ENCODE measurements at places on chromosomes 2 and 18.

DNA sequence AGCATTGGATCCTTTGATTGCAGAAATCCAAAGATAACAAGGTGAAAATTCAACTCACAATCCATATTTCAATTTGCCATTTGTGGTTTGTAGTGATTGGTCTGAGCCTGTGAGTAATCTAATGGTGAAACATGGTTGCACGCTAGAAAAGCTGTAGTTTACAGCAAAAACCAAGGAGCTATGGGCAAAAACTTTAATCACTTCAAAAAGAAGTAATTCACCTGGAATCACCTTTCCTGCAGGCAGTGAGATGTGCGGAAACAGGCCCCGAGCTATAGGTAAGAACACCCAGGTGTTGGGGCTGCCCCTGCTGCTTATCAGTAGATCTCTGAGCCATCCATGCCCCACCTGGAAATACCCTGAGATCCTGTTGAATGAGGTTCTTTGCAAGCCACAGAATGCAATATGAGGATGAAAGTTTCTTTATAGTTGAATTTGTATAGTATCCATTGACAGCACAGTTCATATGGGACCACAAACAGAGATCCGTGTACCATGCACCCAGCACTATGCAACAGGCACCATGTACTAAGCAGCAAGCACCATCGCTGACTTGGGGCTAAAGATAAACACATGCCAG is 208.2 kb downstream of the SPP2 start:
- no peak for DNase-seq

DNA sequence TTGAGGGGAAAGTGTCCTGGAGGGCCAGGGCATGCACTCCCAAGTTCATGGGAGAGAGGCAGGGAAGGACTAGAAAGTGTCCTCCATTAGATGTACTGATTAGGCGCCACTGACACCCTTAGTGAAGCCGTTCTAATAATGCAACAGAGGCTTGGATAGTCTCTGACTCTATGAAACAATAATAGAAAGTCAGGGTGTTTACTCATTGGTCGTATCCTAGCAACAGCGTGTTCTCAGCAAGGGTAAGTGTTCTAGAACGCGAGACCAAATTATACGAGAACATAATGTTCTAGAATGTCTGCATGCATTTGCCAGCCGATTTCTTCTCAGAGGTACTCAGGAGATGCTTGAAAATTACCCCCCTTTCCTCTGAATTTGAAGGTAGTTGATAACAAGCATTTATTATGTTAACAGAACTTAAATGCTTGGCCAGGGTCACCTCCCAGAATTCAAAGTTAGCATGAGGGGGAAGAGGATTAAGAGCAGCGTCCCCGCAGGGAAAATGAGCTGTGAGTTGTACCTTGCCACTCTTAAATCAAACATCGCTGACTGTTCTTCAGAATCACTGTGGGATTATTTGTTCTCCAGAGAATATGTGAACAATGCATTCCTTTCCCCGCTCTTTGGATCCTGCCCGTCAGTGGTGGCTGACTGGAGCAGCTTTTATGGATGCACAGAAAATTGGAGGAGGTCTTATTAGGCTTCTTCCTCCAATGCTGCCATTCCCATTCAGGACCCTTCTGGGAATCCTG is 33.7 kb upstream of the PDIA6 start:
- no peak for DNase-seq

- no peak for DNase-seq
Observed at GRCh38 chr18:47754311-47755101, 176.0 kb downstream of the SMAD2 start.

DNA sequence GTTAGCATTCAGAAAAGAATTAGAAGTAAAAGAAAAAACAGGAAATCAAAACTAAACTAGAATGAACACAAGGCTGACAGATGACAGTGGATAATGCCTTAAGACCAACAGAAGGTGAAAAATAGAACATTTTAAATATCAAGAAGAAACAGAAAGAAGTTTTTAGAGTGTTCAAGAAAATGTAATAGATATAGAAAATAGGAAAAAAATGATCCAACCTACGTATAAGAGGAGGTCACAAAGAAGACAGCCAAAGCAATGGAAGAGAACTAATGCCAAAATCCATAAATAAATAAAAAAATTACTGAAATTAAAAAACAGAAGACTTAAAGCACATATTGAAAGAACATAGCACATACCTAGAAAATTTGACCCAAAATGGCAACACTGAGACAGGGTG is 42.5 kb upstream of the EN1 start:
- no peak for DNase-seq

DNA sequence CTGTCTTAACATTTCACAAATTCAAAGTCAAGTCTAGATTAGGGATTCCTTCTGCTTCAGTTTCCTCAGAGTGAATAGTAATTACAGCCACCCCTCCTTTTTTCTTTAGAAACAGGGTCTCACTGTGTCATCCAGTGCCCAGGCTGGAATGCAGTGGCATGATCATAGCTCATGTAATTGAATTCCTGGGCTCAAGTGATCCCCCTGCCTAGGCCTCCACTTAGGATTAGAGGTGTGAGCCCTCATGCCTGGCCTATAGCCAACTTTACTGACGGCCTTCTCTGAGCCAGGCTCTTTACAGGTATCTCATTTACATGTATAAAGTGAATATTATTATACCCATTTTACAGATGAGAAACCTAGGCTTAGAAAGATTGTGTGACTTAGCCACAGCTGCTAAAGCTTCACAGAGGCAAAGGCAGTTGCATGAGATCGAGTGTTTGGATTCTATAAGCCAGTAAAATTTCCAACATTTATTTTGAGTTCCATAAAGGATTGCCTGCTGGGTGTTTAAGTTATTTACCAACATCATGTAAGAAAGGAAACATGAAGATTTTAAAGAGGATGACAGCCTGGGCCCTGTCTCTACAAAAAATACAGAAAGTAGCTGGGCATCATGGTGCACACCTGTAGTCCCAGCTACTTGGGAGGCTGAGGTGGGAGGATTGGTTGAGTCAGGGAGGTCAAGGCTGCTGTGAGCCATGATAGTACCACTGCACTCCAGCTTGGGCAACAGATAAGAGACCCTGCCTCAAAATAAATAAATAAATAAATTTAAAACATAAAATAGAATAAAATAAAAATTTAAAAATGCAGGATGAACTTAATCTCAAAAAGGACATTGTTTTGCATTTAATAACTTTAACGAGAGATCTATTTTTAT is 1.8 kb downstream of the ENOSF1 start:
- no peak for DNase-seq

DNA sequence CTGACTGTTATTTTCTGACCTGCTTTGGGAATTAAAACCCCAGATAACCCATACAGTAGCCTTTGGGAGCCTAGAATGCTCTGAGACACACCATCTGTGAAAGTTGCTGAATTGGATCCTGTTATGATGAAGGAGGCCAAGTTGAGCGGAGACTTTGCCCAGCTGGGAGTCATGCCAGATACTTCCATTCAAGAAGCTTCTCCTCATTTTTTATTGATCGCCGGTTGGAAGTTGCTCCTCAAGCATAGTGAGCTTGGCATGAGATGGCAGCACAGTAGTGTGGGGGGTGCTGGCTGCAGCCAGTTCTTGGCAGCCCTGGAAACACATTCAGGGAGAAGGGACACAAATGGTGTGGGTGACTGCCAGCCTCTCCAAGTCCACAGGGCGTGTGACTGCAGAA is 270.7 kb upstream of the NRP2 start:
- DNase-seq: no peak

- no peak for DNase-seq
Observed at GRCh38 chr2:120421830-120422175, 75.9 kb downstream of the INHBB start.

DNA sequence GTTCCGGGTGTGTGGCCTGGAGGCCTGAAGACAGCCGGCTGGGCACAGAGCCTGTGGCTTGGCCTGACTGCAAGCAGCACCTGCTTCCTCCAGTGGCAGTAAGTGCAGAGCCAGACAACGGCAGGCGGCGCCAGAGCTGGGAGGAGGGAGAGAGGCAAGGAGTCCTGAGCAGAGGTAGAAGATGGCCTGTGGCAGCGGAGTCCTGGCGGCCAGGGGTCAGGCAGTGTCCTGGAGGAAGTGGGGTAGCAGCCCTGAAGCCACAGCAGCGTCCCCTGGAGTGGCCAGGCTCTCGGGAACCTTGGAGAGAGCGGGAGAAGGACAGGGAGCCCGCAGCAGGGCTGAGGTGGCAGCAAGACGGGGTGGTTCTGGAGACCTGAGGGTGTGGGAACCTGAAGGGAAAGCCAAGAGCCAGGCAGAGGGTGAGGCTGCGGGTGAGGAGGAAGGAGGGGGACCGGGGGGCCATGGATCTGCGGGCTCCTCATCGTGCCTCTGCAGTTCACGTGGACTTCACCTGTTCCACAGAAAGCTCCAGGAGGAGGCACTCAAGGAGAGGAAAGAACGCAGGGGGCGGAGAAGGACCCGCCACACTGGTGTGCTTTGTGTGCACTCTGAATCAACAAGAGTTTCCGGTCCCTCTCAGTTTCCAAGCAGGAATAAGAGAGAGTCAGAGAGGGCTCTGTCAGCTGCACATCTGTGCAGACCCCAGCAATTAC is 85.9 kb downstream of the USP40 start:
- no peak for DNase-seq

DNA sequence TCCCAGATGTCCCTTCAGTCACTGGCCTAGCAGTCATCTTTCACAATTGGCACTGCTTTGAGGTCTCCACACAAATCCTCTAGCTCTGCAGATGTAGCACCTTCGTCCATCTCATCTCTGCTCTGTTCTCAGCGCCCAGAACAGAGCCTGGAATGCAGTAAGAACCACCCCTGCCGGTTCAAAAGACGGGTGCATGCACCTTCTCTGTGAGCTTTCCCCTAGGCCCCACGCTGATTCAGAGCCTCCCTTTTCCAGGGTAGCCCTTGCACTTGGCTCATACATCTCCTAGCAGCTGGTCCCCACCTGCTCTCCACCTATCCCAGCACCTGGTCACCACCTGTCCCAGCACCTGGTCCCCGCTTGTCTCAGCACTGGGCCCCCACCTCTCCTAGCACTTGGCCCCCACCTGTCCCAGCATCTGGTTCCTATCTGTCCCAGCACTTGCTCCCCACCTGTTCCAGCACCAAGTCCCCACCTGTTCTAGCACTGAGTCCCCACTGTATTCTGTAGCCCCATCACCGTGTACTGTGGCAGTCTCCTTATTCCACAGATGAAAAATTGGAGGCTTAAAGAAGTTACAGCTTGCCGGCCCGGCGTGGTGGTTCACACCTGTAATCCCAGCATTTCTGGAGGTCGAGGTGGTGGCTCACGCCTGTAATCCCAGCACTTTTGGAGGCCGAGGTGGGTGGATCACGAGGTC is 4.7 kb upstream of the KCNF1 start:
- DNase-seq: no peak

GRCh38 chr2:3870222-3870621 is 166.8 kb downstream of the DCDC2C start:
- peak; percentile 5 for DNase-seq

GRCh38 chr2:149261692-149262091 is 68.7 kb upstream of the LYPD6 start:
- no peak for DNase-seq

DNA sequence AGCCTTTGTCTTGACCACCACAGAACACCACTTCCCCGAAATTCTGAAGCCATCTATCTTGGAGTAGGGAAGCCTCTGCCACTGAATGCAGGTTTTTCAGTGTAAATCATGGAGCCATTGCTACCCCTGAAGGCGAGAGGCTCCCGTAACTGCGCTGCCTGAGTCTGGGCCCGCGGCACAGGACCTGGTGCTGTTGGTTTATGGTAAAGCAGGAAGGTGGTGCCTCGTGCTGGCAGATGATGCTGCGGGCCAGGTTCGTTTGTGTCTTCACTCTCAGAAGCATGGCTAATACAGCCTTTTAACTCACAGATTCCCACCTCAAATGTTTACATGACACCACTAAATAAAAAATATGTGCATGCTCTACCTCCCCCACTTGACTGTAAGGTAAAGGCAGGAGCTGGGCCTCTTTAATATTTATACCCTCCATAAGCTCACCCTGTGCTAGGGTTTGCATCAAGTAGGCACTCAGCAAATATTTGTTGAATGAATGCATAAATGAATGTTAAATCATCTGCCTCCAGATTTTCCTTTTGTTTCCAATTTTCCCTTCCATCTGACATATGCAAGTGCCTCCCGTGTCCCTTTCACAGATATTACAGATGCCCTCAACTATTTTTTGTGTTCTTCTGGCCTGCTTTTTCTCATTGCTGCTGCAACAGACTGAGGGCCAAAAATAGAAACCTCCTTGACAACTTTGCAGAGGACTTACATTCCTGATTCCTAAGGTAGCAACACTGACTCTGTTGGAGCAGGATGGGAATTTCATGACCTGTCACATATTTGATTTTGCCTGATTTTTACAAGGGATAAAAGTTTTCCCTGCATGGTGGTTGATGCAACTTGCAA is 83.5 kb upstream of the CPO start:
- peak; percentile 3 for DNase-seq

DNA sequence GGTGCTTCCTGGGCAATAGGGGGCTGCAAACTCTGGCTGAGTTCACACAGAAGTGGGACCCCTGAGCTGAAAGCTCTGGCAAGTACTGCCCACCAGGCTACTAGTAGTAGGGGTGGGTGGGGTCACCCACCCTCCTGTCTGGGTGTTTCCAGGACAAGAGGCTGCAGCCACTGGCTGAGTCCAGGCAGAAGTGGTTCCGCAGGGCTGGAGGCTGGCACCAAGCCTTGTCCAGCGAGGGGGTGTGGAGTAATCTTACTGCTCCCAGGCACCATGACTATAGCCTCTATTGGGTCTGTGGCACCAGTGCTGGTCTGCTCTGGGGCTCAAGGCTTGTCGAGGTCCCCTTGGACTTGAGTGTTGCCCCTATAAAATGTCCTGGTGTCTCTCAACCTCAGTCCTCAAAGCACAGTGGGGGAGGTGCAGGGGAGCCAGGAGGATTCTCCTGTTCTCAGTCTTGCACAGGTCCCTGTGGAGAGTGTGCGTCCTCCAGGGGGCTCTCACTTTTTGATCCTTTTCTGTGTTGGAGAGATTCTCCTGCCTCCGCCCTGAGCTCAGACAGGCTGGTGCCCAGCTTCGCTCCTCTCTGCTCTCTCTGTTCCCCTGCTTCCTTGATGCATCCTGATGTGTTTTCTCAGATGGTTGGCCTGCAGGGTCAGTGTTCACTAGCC is 48.1 kb downstream of the NUP35 start:
- no peak for DNase-seq

DNA sequence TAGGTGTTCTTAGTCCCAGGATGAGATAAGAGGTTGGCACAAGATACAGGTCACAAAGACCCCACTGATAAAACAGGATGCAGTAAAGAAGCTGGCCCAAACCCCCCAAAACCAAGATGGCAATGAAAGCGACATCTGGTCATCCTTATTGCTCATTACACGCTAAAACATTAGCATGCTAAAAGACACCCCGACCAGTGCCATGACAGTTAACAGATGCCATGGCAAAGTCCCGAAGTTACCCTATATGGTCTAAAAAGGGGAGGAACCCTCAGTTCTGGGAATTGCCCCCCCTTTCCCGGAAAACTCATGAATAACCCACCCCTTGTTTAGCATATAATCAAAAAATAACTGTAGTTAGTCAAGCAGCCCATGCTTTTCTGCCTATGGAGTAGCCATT is 251.1 kb downstream of the SLC4A3 start:
- no peak for DNase-seq

DNA sequence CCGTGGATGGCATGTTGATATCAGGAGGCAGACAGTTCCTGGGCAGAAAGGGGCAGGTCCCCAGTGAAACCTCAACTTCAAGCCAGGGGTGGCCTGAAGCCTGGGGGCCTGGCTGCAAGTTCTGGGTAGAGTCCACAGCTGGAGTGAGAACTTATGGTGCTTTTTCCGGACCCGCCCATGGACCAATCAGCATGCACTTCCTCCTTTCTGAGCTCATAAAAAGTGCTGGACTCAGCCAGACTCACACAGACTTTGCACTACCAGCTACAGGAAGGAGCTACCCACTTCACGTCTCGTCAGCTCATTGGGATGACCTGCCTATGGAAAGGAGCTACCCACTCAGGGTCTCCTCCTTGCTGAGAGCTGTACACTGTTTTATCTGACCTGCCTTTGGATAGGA is 183.1 kb upstream of the MC4R start:
- no peak for DNase-seq

- DNase-seq: no peak
Observed at GRCh38 chr2:39640107-39640506, 25.6 kb upstream of the TMEM178A start.

Data from fibroblast of skin of right biceps (primary cell).